ENCODE measurements at places on chromosomes 11 and 22.

DNA sequence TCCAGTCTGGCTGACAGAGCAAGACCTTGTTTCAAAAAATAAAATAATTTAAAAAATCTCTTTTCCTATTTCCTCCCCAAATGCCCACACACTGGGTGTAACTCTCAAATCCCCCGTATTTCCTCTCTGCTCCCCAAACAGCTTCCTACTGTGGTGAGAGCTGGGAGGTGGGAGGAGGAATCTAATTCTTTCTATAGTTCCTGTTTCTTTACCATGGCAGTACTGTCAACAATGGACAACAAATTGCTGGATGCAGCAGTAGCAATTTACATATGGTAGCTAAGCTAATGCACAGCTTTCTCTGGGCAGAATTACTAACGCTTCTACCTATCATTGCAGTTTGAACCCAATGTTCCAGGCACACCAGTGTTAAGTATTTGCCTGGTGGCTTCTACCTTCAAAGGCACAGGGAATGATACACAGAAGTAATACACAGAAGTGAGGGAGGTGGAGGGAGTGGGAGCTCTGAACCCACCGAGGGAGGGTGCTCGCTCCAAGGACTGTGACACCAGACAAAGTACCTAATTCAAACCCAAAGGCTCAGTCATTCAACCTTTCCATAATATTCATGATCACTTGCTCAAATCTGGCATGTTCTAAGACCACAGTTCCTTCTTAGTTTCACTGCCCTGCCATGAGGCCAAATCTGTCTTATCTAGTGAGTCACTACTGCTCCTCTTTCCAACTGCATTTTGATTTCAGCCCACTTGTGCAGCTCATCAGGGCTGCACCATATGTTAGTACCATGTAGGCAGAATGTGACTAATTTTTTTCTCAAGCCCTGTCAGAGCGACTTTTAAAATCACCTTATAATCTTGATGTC, 37.9 kb downstream of the CELF1 start:
- DNase-seq = peak; percentile 93

GRCh38 chr11:30916764-30917163, 330.6 kb upstream of the MPPED2 start:
- no peak for DNase-seq

GRCh38 chr22:41555325-41555982, 5.4 kb upstream of the CSDC2 start:
- DNase-seq = no peak

- no peak for DNase-seq
Observed at GRCh38 chr11:43556612-43557375, 123.7 kb upstream of the HSD17B12 start.

GRCh38 chr11:72812967-72813739, 1.1 kb upstream of the ATG16L2 start:
- DNase-seq = peak; percentile 75

All from iris pigment epithelial cell (primary cell).